Activated CD4-positive, alpha-beta T cell treated with anti-CD3 and anti-CD28 coated beads for 36 hours (primary cell): ENCODE measurements at places on chromosomes 1 and 21. TPM values are rescaled to one million over a fixed set of nuclear protein-coding genes. Genes with fewer than 3 reads are reported as not detected.

The TRAPPC3 gene
- total RNA-seq, result 53.8 TPM

The TMEM61 gene
- not detected for total RNA-seq

The PCAT6 gene
- total RNA-seq, result 0.59 TPM

DNA sequence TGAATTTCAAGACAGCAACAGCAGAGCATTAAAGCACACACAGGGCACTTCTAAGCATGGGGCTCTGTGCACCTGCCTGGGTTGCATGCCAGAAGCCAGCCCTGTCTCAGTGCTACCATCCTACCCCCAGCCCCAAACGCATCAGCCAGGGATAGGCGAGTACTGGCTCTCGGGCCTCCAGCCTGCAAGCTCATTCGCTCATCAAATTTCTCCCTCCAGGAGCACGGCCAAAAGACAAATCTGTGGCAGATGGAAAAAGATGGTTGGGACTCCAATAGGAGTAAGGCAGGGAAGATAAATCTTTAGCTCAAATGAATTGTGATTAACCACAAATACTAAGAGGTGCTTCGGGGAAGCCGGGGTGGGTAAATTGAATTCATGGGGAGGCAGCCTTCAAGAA is 189.6 kb downstream of the KAZN start:
- no peak overlapping the region for H3K4me3 ChIP-seq
- no peak for DNase-seq
- H3K27me3 ChIP-seq, result no peaks in the 10 kb centered on the region
- H3K36me3 ChIP-seq, result no peaks in the 10 kb centered on the region
- no peaks in the 10 kb centered on the region for H3K4me1 ChIP-seq
- no peak overlapping the region for H3K27ac ChIP-seq

DNA sequence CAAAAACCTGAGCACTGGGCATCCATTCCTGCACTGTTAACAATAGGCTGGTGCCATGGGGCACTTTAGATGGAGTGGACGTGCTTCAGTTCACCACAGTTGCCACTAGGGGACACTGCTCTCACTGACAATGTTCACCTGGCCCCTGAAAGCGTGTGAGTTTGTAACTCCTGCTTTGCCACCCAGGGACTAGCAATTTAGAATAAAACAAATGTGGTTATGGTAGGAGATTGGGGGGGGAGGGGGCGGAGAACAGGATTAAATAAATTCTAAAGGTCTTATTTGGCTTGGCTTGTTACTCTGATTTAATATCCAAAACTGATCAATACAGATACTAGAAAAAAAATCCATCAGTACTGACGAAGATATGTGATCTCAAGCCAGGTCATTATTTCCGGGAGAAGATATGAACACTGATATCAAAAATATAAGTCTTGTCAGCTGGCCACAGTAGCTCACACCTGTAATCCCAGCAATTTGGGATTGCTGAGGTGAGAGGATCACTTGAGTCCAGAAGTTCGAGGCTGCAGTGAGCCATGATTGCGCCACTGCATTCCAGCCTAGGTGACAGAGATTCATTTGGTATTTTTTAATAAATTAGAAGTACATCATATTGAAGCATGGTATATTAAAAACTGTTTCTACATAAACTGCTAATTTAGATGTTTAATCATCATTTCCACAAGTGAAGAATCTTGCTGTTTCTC is 23.2 kb downstream of the INTS7 start:
- H3K27ac ChIP-seq, result no peak overlapping the region
- no peaks in the 10 kb centered on the region for H3K4me1 ChIP-seq
- peak; percentile 80 for DNase-seq
- no peaks in the 10 kb centered on the region for H3K27me3 ChIP-seq
- H3K4me3 ChIP-seq, result no peak overlapping the region
- H3K36me3 ChIP-seq, result peaks cover 24% of the 10 kb centered on the region

- H3K27ac ChIP-seq, result no peak overlapping the region
- no peaks in the 10 kb centered on the region for H3K4me1 ChIP-seq
- H3K4me3 ChIP-seq, result no peak overlapping the region
- no peaks in the 10 kb centered on the region for H3K27me3 ChIP-seq
- peaks cover 15% of the 10 kb centered on the region for H3K36me3 ChIP-seq
- DNase-seq, result no peak
Measured at GRCh38 chr1:54754045-54754444, 10.3 kb downstream of the PARS2 start.

- no peak for DNase-seq
- no peaks in the 10 kb centered on the region for H3K36me3 ChIP-seq
- H3K27me3 ChIP-seq, result peaks cover 12% of the 10 kb centered on the region
- no peak overlapping the region for H3K27ac ChIP-seq
- H3K4me3 ChIP-seq, result no peak overlapping the region
Measured at GRCh38 chr1:205355075-205355453, 1.7 kb downstream of the KLHDC8A start.

DNA sequence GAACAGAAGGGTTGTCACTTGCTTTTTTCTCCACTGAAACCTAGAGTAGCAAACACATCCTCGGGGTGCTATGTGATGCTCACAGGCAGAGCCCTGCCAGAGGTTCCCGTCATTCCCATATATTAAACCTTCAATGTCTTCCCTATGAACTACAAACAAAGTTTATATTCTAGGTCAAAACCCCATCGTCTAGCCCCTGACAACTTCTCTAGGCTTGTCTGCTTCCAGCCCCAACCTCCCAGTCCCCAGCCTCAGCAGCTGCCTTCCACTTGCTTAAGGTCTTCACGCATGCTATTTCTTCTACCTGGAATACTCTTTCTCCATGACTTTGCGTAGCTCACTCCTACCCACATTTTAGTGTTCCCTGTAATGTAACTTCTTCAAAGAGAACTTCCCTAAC is 1.9 kb upstream of the TLR5 start:
- no peak overlapping the region for H3K4me3 ChIP-seq
- no peaks in the 10 kb centered on the region for H3K36me3 ChIP-seq
- H3K27me3 ChIP-seq, result no peaks in the 10 kb centered on the region
- H3K27ac ChIP-seq, result no peak overlapping the region

DNA sequence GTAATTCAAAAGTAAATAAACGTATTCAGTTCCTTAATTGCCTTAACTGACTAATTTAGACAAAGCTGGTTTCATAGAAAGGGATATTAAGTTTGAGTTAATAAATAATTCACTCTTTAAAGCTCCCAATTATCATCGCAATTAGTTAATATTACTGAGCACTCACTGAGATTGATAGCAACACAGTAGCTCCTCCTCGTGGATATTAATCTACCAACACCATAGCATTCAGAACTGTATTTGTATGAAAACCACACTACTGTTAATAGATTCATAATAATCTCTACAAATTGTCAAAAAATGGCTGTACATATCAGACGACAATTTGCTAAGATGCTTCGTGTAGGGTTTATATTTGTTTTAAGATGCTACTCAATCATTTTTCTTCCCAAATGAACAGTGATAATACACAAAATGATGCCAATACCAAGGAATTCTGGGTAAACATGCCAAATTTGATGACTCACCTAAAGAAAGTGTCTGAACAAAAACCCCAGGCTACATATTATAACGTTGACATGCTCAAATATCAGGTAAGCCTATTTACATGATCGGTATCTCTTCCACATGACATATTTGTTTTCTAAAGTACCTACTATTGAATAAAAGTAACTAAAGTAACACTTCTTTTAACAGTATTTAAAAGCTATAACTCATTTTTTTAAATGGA is 18.8 kb upstream of the DYNLT5 start:
- no peaks in the 10 kb centered on the region for H3K36me3 ChIP-seq
- H3K4me3 ChIP-seq, result no peak overlapping the region

DNA sequence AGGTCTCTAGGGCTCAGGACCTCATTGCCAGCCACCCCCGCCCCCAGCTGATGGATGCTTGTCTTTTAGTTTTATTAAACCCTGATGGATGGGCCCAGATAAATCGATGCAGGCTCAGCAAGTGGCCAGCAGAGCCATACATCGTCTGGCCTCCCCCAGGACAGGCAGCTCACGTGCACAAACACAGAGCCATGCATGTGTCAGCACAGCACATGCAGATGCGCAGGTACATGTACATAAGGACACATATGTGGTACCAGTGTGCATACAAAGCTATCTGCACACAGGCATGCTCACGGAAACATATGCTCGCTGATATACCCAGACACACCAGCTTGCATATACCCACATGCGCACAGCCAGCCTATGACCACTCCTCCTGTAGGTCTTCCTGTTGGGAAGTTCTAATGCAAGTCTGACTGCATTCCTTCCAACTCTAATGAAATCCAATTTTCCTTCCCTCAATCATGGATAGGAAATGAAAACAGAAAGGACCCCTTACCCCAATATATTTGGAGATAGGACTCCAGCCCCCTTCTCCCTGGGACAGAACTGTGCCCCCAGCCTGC is 897 bp downstream of the COL16A1 start:
- no peaks in the 10 kb centered on the region for H3K36me3 ChIP-seq
- peaks cover 29% of the 10 kb centered on the region for H3K27me3 ChIP-seq
- peaks cover 40% of the 10 kb centered on the region for H3K4me1 ChIP-seq
- no peak overlapping the region for H3K4me3 ChIP-seq
- no peak for DNase-seq

GRCh38 chr21:45769896-45770295 is 126.4 kb downstream of the PCBP3 start:
- DNase-seq, result no peak
- H3K4me1 ChIP-seq, result peaks cover 56% of the 10 kb centered on the region
- H3K4me3 ChIP-seq, result peak overlapping the region; percentile 62
- peak overlapping the region; percentile 98 for H3K27ac ChIP-seq
- H3K27me3 ChIP-seq, result no peaks in the 10 kb centered on the region

- DNase-seq, result no peak
- no peaks in the 10 kb centered on the region for H3K27me3 ChIP-seq
- H3K4me1 ChIP-seq, result no peaks in the 10 kb centered on the region
- no peak overlapping the region for H3K4me3 ChIP-seq
Measured at GRCh38 chr1:5709461-5709975, 282.7 kb downstream of the NPHP4 start.

GRCh38 chr1:220226752-220227151 is 45.5 kb downstream of the RAB3GAP2 start:
- no peak for DNase-seq
- H3K36me3 ChIP-seq, result peaks cover 35% of the 10 kb centered on the region

DNA sequence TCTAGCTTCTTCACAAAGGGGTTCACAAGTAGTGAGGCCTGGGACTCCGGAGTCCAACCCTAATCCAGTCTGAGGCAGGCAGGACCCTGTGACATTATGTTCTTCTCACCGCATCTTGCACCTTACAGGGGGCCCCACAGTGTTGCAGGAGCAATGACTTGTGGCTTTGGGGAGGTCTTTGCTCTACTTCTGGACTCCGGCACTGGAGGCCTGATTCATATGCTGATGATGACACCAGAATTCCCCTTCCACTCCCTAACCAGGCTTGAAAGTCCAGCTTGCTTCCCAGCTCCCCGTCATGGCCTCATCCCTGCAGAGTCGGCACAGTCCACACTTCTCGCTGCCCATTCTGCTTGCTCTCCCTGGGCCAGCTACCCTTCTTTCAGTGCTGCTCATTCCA is 96.3 kb upstream of the SLC44A3 start:
- H3K27ac ChIP-seq, result no peak overlapping the region
- DNase-seq, result no peak
- no peak overlapping the region for H3K4me3 ChIP-seq
- no peaks in the 10 kb centered on the region for H3K4me1 ChIP-seq

DNA sequence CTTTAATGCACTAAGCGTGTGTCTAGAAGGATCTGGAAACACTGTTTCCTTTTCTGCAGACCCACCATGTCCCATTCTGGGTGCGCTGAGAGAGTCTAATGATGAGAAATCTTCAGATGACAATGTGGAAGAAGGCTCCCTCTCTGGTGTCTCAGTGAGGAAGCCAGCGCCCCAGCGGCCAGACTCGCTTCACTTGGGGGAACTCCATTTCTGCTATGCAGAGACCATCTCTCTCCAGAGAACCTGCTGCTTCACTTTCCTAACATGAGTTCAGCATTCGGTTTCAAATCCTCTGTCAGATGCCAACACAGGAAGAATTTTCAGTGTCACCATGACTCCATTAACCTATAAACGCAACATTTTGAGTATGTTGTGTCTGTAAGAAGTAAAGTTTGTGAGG is 121.8 kb downstream of the SYF2 start:
- H3K27me3 ChIP-seq, result peaks cover 4% of the 10 kb centered on the region
- H3K4me3 ChIP-seq, result no peak overlapping the region
- no peak overlapping the region for H3K27ac ChIP-seq
- peaks cover 9% of the 10 kb centered on the region for H3K36me3 ChIP-seq

- no peaks in the 10 kb centered on the region for H3K27me3 ChIP-seq
- no peaks in the 10 kb centered on the region for H3K4me1 ChIP-seq
- H3K4me3 ChIP-seq, result no peak overlapping the region
- H3K27ac ChIP-seq, result no peak overlapping the region
Measured at GRCh38 chr1:188670837-188671236, 1806.8 kb downstream of the BRINP3 start.
